ENCODE measurements at places on chromosomes 5 and 9. TPM values are rescaled to one million over a fixed set of nuclear protein-coding genes. Genes with fewer than 3 reads are reported as not detected.

- no peak for DNase-seq
Observed at GRCh38 chr5:102733534-102733933, 21.6 kb upstream of the PAM start.

- no peak for DNase-seq
Observed at GRCh38 chr5:178515776-178516503, 74.3 kb downstream of the COL23A1 start.

DNA sequence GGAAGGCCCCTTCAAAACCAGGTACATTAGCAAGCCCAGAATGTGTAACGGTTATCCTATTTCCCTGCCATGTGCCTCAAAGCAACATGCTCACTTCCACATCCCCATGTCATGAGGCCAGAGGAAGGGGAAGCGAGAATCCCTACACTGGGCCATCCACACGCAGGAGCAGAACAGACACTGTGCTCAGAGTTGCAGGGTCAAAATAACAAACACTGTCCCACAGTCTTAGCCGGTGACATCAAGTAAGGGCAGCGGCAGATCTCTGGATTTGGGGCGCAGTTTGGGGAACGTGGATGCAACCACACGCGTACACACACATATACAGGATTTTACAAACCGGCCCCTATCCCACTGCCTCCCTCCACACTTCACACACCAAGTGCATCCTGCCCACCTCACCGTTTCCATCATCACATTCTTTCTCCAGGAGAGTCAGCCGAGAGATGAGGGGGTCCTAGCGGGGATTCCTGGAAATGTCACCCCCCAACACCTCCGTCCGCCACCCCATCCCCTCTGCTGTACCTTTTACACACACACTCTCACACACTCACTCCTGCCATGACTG, 776 bp downstream of the APBA1 start:
- no peak for DNase-seq

DNA sequence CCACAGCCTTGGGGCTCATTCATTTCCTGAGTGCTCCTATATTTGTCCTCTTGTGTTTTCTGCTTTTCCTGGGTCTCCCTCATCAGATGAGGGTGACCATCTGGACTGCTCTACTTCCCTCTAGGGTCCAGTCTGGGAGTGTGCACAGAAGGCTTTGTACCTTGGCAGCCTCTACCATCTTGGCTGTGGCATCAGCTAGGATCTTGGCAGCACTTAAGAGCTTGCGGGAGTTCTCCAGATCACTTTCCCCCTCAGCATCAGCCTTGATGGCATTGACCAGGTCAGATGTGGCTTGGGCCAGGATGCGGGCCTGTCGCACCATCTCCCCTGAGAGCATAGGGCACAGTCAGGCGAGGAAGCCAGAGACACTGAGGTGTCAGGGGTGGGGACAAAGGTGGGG, 15.8 kb downstream of the TLN1 start:
- DNase-seq = no peak

DNA sequence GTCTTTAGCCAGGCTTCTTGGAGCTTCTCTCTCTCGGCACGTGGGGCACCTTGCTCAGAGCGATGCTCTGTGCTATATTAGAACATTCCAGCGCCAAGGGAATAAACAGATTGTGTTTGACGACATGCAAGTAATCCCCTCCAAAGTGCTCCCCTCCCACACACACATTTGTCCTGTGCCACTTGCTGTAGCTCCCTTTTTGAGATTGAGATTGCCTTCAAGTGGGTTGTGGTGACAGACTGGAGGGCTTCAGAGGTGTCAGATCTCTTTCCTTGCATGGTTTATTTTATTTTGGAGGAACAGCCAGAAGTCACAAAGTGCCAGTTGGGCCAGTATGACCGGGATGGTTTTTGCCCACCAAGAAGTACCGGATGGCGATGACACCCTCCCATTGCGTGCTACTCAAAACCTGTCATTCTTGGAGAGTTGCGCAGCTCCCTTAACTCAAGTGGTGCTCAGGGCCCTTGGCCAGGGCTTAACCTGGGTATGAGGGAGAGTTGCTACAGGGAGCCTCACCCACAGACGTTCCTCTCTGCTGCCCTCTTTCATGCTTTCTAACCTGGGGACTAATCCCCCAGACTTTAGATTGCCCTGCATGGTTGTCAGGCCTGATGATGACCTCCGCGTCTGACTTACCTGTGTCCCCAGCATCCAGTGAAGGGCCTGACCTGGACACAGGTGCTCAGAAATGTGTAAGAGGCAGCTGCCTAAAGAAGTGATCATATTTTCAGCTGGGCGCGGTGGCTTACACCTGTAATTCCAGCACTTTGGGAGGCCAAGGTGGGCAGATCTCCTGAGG, 18.8 kb upstream of the RPL26L1 start:
- no peak for DNase-seq

- no peak for DNase-seq
Observed at GRCh38 chr5:149082271-149082670, 19.4 kb upstream of the SH3TC2 start.

DNA sequence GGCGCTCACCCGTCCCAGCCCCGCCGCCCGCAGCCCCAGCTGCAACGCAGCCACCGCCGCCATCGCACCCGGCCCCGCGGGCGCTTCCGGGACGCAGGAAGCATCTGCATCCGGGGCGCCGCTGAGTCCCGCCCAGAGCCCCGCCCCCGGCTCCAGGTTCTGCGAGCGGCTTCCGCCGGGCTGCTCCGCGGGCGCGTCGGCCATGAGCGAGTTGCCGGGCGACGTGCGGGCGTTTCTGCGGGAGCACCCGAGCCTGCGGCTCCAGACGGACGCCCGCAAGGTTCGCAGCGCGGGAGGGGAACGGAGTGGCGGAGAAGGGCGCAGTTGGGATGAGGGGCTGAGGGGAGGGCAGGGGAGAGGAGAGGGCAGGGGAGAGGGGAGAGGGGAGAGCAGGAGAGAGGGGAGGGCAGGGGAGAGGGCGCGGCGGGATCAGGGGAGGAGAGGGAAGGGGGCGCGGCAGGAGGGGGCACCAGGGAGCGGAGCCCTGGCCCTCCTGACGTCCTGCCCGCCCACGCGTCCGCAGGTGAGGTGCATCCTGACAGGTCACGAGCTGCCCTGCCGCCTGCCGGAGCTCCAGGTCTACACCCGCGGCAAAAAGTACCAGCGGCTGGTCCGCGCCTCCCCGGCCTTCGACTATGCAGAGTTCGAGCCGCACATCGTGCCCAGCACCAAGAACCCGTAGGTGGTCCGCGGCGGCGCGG, at the start of the genes SURF1 and SURF2:
Gene SURF1, minus strand, starts transcription at position 97 of the 701 bp plus-strand sequence. Its CDS starts 34 bp downstream, at position 63.
Gene SURF2, plus strand, starts transcription at position 160 of the 701 bp plus-strand sequence. Its CDS starts 43 bp downstream, at position 203.
- DNase-seq = peak; percentile 94

GRCh38 chr5:119340597-119341218, 15.1 kb upstream of the TNFAIP8 start:
- DNase-seq = peak; percentile 89

DNA sequence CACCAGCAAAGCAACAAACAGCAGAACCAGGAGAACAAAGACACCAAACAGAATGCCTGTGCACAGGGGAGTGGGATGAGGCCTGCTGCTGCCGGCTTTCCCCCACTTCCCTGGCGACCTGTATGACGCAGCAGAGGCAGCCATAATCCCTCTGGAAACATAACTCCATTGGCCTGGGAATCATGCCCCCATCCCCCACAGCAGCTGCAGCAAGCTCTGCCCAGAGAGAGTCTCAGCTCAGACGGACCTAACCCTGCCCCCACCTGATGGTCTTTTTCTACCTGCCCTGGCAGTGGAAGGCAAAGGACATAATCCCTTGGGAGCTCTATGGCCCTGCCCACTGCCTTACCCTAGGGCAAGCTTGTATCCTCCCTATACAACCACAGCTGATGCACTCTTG, 81.8 kb upstream of the FANCC start:
- no peak for DNase-seq

DNA sequence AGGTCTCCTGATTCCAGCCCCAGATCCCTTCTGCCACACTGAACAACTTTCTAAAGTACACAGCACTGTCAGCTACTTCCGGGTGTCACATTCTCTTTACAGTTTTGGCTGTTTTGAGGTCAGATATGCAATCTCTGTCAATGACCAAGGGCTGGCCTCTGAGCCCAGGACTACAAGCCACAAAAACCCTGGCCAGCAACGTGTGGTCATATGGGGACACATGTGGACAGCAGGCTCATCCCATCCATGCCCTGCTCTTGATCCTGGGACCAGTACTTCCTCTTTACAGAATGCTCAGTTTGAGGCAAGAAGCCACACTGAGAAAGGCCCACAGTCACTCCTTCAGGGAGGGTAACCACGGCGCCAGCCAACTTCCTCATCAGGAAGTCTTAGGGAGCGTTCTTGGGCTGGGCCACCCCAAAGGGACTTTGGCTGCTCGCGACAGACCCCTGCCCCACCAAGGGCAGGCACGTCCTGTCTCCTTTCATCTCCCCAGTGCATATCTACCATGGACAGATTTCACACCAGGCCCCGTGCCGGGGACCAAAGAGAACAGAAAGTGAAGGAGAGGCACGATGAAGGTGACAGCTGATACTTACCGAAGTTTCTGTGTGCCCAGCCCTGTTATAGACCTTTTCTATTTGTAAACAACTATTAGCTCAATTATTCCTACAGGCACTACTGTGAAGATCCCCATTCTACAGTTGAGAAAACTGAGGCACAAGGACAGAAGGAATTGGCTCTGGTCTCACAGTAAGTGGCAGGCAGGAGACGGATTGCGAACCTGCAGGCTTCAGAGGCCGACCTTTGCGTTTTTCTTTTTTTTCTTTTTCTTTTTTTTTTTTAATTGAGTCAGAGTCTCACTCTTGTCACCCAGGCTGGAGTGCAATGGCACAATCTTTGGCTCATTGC, 37.3 kb downstream of the STK10 start:
- DNase-seq = peak; percentile 49

DNA sequence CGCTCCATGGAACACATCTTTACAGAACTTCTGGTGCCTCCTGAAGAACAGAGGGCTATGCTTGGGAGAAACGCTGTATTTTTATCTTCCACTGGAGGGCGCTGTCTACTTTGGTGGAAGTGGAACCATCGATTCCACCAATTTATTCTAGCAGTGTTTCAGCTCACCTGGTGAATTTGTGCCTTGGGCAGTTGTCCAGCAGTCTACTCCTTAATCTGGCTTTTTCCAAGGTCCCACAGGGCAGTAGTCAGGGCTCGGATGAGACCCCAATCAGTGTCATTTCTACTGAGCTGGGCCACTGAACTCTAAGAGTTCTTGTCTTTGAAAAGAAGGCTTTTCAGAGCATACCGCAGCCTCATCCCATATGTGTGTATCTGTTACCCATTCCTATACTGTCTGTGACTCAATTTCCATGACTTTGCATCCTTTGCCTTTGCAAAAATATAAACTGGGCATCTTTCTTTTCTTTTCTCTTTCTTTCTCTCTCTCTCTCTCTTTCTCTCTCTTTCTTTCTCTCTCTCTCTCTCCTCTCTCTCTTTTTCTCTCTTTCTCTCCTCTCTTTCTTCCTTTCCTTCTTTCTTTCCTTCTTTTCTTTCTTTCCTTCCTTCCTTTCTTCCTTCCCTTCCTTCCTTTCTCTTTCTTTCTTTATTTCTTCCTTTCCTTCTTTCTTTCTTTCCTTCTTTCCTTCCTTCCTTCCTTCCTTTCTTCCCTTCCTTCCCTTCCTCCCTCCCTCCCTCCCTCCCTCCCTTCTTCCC, 138.4 kb upstream of the ZNF618 start:
- DNase-seq = peak; percentile 51

GRCh38 chr5:127959152-127959764, 124.3 kb upstream of the SLC12A2 start:
- DNase-seq = no peak

DNA sequence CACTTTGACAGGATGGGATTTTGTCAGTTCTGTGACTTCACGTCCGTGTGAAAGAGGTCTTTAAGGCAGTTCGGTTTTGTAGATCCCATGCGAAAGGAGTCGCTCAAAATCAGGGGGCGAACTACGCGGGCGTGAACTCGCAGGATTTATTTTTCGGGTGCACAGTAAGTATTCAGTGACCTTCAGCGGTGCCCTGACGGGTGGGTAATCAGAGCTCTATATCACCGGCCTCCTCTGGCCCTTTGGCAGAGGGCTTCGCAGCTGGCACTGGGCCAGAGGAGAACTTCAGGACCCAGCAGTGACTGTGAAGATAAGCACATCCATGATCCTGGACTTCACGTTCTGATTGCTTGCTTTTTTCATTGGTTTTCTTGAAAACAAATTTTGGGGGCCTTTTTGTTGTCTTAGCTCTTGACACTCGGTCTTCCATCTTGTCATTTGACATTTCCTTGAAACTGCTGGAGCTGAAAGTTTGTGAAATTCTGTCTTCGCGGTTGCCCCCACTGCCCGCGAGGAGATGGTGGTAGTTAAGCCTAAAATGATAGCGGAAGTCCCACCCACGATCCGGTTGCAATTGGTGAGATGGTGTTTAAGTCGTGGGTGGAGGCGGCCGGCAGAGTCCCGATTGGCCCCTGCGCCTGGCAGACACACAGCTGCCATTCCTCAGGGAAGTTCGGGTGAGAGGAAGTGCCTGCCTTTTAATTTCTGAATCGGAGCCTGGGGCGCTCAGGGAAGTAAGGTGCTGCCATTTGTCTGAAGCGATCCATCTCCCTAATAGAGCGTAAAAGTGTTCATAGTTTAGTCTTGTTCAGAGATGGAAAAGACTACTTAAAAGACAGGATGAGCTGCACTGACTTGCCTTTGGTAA, at the start of gene FAM120AOS:
Gene FAM120AOS, minus strand, starts transcription at position 535 of the 868 bp plus-strand sequence. CDS start 872 bp downstream, outside the sequence.
- DNase-seq = peak; percentile 91

DNA sequence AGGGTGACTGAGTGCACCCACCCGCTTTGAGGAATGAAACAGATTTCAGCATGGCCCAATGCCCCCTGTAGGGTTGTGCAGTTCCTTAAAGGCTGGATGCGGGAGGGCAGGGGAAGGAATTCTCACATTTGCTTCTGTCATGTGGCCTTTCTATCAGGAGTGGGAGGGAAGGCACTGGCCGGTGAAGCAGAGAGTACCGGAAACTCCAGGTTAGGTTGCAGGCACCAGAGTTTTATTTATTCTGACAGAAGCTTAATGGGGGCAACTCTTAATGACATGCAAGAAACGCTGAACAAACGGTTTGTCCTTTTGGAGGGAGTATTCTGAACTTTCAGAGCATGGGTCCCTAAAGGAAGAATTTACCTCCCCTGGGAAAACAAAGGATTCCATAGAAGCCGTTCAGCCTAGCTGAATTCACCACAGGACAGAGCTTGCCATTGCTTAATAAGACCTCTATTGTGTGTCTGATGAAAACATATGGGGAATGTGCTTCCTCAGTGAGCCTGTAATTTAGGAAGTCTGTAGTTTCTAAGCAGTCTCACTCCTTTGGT, 44.1 kb upstream of the EQTN start:
- DNase-seq = no peak

GRCh38 chr5:83516377-83516776, 44.8 kb downstream of the VCAN start:
- no peak for DNase-seq

Gene RXRA
- total RNA-seq = 3.8 TPM

Gene NUTM2G
- total RNA-seq = not detected

Gene SLC34A3
- not detected for total RNA-seq

Gene CCDC192
- total RNA-seq = not detected

Gene ALDOB
- not detected for total RNA-seq

Gene ORM2
- total RNA-seq = not detected

Gene TAS2R1
- total RNA-seq = not detected

Gene IL12B
- not detected for total RNA-seq

Gene NOL6
- total RNA-seq = 38.8 TPM

Gene CTNND2
- not detected for total RNA-seq

Gene JAKMIP2
- total RNA-seq = 8.2 TPM

Gene NR4A3
- total RNA-seq = 0.26 TPM

Gene PSAT1
- total RNA-seq = 112 TPM

Gene UBE2R2
- 28.3 TPM for total RNA-seq

Gene GARIN3
- total RNA-seq = not detected

Measured in activated CD8-positive, alpha-beta T cell treated with anti-CD3 and anti-CD28 coated beads, Interleukin-2, amount 10 ng/mL, durations not matched to agents 7 days and 5 days (primary cell).